NB4 (cell line): ENCODE measurements at places on chromosomes 16 and 17.
A peak's percentile ranks its signal among the peaks of the same experiment; 100 is the strongest.

- no peak for DNase-seq
These were observed 96.1 kb upstream of the XYLT1 start for GRCh38 chr16:17566656-17567450.

DNA sequence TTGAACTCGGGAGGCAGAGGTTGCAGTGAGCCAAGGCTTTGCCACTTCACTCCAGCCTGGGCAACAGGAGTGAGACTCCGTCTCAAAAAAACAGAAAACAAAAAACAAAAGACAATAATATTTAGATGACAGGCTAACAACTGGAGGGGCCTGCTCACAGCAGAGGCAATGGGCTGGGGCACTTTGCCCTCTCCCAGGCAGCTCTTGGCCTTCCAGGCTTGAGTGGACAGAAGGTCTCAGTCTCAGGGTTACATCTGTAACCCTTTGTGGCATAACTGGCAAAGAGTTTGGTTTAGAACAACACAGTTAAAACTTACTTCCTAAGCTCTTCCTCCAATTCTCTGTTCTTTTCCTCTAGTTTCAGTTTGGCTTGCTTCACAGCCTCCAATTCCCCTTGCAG, 114.9 kb downstream of the SPAG9 start:
- DNase-seq, result no peak

DNA sequence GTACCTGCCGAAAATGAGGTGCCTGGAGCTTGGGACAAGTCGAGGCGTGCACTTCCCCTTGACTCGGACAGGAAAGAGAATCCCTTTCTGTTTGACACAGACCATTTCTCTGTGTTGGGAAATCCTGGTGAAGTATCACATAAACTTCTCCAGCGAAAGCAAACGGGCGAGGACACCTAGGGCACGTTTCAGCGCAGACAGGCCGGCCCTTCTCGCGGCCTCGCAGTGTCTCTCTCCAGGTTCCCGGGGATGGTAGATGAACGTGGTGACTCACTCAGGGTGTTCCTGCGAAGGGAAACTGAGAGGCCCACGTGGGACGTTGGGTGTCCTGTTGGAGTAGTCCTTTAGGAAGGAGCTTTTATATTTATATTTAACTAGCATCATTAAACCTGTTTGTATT, 36.3 kb upstream of the ZNF750 start:
- DNase-seq, result peak; percentile 53

DNA sequence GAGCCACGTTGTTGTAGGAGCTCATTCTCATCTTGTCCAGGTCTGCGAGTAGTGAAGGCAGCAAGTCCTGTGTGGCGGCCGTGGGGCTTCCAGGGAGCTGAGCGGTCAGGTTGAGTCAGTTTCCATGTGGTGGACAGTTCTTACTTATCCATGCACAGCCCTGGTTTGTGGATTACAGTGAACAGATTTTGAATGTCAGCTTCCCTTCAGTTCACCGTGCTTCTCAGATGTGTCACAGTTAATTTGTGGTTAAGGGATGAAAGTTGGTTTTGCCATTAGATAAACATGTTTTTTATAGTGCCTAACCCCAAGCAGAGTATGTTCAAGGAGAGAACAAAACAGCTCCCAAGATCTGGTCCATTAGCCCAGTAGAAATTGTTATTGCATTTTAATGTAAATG, 103.1 kb downstream of the RPTOR start:
- no peak for DNase-seq

- DNase-seq, result no peak
These were observed 13.6 kb downstream of the CDH16 start for GRCh38 chr16:66904846-66905632.

- DNase-seq, result no peak
These were observed 48.3 kb upstream of the AXIN2 start for GRCh38 chr17:65609749-65610148.

DNA sequence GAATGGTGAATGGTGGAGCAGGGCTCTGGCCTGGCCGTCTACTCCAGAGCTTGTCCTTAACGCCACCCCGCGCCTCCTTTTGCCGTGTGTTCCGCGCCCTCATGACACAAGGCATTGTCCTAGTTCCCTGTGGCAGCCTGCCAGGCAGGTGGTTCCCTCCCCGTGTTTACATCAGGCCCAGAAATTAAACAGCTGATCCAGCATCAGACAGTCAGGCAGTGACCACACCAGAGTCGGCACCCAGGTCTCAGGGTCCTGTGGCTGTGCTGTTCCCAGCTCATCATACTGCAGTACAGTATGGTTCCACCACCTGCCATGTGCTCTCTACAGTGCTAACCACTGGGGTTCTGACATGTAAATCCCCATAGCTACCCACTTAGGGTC, 119.7 kb downstream of the RAB11FIP4 start:
- no peak for DNase-seq

DNA sequence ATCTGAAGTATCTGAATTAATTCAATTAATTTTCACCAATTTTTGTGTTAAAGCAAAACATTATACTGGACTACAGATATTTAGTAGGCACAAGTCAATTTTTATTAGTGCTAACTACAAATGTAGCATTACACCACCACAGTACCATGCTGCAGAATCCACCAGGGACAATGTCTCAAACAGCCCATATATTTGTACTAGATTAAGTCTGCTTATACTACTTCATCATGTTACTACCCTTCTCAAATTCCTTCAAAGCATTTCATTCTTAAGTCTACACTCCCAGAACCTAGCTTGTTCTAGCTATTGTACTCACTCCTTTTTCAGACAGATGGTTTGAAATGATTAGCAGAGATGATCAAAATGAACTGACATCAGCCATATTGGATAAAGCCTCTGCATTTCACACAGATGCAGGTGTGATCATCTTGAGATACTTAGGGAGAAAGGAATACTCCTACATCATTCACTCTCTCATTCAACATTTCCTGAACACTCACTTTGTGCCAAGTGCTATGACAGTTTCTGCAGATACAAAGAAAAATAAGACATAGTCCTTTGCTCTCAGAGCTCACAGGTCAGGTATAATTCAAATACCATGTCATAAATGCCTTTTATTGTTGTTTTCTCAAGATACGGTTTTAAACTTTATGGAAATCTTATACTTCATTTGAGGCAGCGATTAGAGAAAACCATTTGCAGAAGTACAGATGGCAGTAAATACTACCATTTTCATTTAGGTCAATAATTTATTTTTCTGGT, 47.7 kb downstream of the SMURF2 start:
- no peak for DNase-seq

DNA sequence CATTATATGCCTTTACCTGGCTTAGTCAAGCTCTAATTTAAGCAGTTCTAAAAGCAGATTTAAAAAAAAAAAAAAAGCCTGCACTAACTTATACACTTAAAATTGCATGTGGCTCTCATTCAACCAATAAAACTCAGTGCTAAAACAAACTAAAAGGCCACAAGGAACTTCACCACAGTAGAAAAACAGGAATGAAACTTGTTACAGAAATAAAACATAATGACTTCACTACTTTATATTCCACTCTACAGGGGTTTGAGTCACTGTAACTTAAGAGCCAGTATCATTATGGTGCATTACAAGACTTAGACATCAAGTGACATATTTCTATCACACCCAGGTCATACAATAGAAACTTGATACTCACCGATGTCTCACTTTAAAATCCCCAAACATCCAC, 11.1 kb downstream of the CA10 start:
- DNase-seq, result no peak

DNA sequence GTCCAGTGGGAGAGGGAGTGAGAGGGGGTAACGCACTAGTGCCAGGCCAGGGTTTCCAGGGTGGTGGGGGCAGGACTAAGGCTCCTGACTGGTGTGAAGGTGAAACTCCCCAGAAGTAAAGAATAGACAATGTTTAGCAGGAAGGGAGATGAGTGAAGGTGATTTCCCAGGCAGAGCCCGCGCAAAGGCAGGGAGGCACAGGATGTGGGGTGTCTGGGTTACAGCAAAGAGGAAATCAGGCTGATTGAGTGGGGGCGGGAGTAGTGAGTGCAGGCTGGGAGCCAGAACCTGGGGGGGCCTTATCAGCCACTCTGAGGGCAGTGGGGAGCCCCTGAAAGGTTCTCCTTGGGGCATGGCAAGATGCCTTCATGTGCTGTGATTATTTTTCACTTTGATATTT, 167.5 kb downstream of the UTP18 start:
- DNase-seq, result peak; percentile 4

DNA sequence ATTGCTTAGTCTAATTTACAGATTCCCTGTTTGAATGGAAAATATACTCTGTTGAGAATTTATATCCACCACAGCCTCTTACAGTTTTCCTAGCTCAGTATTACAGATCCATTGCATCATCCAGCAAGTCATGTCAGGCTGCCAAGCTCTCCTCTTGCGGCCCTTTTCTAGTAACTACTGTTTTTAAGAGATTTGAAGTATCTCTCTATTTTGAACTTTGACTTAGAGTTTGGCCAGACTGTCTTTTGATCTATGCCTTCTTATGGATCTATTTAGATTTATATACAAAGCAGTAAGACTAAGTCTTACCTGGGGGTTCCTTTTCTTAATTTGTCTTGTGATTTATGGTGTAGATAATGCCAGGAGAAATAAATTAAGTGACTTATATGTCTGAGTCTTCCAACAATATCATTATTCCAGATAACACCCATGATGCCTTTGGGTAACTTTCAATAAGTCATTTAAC, 53.1 kb upstream of the ABCC11 start:
- no peak for DNase-seq

- peak; percentile 84 for DNase-seq
These were observed 53.1 kb downstream of the CFDP1 start for GRCh38 chr16:75379911-75380847.

GRCh38 chr16:74739275-74739674, 35.3 kb downstream of the FA2H start:
- DNase-seq, result no peak
